ENCODE measurements at places on chromosomes 1 and 21. TPM values are rescaled to one million over a fixed set of nuclear protein-coding genes. Genes with fewer than 3 reads are reported as not detected.
A peak's percentile ranks its signal among the peaks of the same experiment; 100 is the strongest.

Gene ZNF683
- 0.49 TPM for polyA plus RNA-seq

Gene PTPRF
- not detected for polyA plus RNA-seq

Gene ZNF593OS
- polyA plus RNA-seq = 0.53 TPM

GRCh38 chr1:117605164-117605773, 579 bp upstream of the TENT5C start:
- H3K4me3 ChIP-seq = peak overlapping the region; percentile 98
- H3K27ac ChIP-seq = peak overlapping the region; percentile 92
- DNase-seq = no peak
- no peaks in the 10 kb centered on the region for H3K36me3 ChIP-seq

- no peak for DNase-seq
- H3K27me3 ChIP-seq = no peaks in the 10 kb centered on the region
- no peak overlapping the region for H3K4me3 ChIP-seq
- H3K27ac ChIP-seq = no peak overlapping the region
- no peaks in the 10 kb centered on the region for H3K36me3 ChIP-seq
Measured at GRCh38 chr1:75770761-75771160, 15.3 kb upstream of the RABGGTB start.

All from CD4-positive, alpha-beta memory T cell (primary cell).